ENCODE measurements at places on chromosomes 6 and 20.

- no peak for DNase-seq
These were observed 394.5 kb downstream of the PLCB1 start for GRCh38 chr20:8526610-8527009.

DNA sequence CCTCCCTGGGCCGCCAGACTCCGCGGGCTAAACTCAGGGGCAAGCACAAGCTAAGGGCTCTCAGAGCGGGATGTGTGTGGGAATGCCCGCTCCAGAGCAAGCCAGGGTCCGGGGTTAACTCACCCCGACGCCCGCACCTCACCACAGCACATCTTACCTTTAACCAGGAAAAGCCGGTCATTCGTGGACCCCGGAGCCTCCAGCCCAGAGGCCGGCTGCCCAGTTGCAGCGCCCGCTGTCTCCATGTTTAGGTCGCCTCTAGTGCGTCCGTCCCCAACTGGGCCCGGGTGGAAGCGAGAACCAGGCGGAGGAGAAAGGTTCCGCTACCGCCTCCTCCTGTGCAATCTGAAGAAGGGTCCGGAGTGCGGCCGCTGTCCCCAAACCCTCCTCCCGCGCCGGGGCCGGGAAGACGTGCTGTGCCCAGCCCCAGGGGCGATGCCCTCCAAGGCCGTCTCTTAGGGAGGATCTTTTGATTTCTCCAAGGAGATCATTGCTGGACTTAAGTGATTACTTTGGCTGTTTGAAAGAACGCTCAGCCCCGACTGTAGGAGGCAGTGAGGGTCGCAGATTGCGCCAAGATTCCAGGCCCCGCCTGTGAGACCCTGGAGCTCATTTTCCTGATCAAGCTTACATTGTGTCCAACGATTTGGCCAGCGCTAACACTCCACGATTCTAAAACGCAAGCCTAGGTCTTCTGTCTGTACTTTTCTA lies at the start of gene TMEM242:
TMEM242 (minus strand) TSS at position 265 of the 711 bp plus-strand sequence; CDS start at position 245, 20 bp downstream.
- peak; percentile 92 for DNase-seq

- no peak for DNase-seq
These were observed 22.6 kb upstream of the GPR6 start for GRCh38 chr6:109955491-109955890.

DNA sequence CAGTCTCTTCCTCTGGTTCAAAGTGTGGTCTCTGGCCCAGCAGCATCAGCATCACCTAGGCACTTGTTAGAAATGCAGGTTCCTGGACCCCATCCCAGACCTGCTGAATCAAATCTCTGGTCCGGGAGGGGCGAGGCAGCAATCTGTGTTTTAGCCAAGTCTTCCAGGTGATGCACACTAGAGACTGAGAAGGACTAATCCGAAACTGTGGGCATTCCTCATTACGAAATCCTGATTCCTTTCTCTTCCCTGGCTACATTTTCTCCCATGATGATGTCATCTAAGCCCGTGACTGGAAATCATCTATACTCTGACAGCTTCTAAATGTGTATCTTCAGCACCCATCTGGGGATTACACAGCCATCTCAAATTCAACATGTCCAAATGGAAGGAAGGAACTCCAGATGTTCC lies 39.7 kb upstream of the PRND start:
- DNase-seq: no peak

DNA sequence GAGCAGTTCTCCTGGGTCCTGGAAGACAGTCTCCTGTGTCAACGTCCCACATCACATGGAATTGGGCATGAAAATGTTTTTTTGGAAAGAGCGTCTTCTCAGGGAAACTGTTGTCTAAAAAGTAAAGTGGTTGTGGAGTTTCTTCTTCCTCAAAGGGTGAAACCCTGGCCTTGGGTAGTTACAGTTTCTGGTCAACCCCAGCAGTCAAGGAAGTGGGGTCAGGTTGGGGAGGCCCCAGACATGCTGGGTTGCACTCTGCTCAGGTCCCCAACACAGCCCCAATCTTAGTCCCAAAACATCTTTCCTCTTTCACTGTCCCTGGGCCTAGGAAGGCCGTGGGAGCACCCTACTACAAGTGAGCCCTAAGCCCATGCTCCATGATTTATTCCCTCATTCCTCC lies 996 bp upstream of the NFKBIE start:
- DNase-seq: no peak

Data from naive thymus-derived CD8-positive, alpha-beta T cell (primary cell).